Activated CD4-positive, CD25-positive, alpha-beta regulatory T cell treated with anti-CD3 and anti-CD28 coated beads, Interleukin-2, amount 50 U/mL, for 72 hours (primary cell): ENCODE measurements at places on chromosomes 13 and 19.

GRCh38 chr19:55536951-55537740, at the start of gene SBK2:
SBK2 (minus strand) TSS chr19:55537133; CDS start chr19:55536294, 839 bp downstream.
- DNase-seq: no peak

DNA sequence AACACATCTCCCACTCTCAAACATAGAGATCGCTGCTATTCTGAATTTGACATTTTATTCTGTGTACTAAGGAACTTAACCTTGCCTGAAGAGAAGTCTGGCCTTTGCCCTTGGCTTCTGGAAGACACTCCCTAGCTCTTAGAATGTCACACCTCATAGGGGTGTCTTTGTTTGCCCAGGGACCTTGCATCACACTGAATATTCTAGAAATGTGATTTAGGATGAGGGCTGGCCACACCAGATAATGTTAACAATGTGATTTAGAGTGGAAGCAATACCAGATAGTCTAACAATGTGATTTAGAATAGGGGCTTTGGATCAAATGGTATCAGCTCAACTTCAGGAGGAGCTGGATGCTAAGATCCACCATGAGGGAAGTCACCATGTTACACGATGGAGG, 6.6 kb downstream of the SIGLECL1 start:
- no peak for DNase-seq

- no peak for DNase-seq
These were observed 343.9 kb downstream of the OXGR1 start for GRCh38 chr13:96650301-96650886.

DNA sequence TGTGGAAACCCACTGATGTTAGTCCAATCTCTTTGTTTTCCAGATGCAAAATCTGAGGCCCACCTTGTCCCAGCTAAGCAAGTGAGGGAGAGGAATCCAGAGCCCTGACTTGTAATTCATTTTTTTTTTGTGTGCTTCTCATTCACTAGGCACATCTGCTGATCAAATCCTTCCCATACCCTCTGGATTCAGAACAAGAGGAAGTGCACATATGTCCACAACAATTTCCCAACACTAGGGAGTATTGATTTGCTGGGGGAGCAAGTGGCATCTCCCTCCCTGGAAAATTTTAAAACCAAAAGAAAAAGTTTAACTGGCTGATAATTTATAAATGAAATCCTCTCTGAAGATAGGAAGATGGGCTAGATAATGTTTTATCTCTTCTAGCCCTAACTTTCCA, 94.6 kb upstream of the RFC3 start:
- no peak for DNase-seq

GRCh38 chr13:30746791-30747190, 11.4 kb downstream of the ALOX5AP start:
- no peak for DNase-seq

DNA sequence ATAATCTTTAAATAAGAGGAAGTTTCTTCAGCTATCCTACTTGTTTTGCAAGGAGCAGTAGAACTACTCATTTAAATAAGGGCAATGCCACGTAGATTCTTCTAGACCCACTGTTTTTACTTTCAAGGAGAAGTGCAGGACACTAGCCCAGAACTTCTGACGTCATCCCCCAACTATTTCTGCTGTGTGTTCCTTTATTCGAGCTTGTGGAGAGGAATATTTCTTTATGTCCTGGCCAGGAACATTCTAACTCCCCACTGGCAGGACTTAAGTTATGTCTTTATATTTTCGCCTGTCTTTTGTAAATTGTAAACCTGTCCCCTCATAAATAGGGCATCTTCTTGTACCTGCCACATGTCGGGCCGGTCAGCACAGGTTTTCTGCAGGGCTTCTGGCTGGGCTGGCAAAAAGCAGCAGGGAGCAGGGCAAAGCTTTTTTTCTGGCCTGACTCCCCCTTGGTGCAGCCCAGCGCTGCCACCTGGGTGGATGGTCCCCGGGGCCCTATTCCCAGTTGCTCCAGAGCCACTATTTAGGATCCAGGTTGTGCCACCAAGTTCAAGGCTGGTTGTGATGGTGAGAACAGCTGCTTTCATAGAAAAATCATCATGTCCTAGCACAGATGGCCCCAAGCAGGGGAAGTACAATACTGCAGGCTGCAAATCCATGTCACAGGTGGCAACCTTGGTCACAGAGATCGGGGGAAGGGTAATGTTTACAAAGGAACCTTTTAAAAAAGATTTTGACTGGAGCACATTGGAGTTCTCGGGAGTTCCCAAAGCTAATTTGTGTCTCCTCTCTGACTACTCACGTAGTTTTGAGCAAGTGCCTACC, 1.8 kb downstream of the MBNL2 start:
- DNase-seq: no peak

GRCh38 chr13:85080691-85081090, 718.5 kb downstream of the SLITRK6 start:
- DNase-seq: no peak

- DNase-seq: no peak
These were observed 38.3 kb downstream of the RASL11A start for GRCh38 chr13:27308941-27309340.

DNA sequence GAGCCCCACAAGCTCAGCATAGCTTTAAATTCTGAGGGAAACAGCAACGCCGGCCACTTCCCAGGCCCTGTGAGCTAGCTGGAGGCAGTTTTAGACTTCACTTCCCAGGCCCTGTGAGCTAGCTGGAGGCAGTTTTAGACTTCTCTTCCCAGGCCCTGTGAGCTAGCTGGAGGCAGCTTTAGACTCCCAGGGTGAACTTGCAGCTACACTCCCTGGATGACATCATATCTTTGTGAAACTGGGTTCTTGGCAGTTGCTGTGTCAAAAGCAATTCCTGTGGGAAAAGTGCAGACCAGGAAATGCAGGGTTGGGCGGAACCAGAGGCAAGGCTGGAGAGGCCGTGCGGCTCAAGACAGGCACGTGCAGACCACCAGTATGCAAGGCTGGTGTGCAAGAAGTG, 12.7 kb downstream of the SOX1 start:
- DNase-seq: no peak

GRCh38 chr13:99892196-99892613, 79.4 kb downstream of the ZIC5 start:
- no peak for DNase-seq

- no peak for DNase-seq
These were observed 15.4 kb downstream of the UBXN6 start for GRCh38 chr19:4441994-4442818.

DNA sequence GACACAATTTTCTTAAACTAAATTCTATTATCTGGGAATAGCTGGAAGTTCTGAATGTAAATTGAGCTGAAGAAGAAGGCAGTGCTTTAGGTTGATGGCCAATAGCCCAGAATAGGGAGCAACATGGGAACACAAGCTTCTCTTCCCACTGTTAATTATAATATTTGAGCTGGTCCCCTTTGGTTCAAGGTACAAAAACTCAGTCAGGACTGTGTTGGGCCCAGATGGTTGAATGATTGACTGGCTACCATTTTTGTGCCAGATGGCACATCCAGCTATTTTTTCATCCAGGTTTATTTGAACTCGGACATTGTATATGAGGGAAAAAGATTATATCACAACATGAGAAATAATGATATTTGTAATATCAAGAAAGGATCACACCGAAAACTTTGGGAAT, 458.9 kb downstream of the SLITRK1 start:
- DNase-seq: no peak
